ENCODE measurements at places on chromosomes 2 and 18. TPM values are rescaled to one million over a fixed set of nuclear protein-coding genes. Genes with fewer than 3 reads are reported as not detected.

POTEE gene
- total RNA-seq = 3.3 TPM

- peaks cover 6% of the 10 kb centered on the region for H3K27me3 ChIP-seq
- no peaks in the 10 kb centered on the region for H3K4me1 ChIP-seq
- no peaks in the 10 kb centered on the region for H3K36me3 ChIP-seq
- H3K27ac ChIP-seq = no peak overlapping the region
- no peak overlapping the region for H3K4me3 ChIP-seq
- no peak for DNase-seq
These were observed 138.7 kb upstream of the CTDP1 start for GRCh38 chr18:79540904-79541282.

DNA sequence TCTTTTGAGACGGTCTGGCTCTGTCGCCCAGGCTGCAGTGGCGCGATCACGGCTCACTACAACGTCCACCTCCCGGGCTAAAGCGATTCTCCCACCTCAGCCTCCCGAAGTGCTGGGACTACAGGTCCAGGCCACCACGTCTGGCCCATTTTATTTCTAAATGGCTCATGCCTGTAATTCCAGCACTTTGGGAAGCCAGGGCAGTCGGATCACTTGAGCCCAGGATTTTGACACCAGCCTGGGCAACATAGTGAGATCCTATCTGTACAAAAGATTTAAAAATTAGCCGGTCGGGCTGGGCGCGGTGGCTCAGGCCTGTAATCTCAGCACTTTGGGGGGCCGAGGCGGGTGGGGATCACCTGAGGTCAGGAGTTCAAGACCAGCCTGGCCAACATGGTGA is 26.4 kb upstream of the EFHD1 start:
- H3K4me3 ChIP-seq = no peak overlapping the region
- DNase-seq = no peak
- peaks cover 16% of the 10 kb centered on the region for H3K27me3 ChIP-seq
- H3K36me3 ChIP-seq = no peaks in the 10 kb centered on the region
- H3K27ac ChIP-seq = no peak overlapping the region

DNA sequence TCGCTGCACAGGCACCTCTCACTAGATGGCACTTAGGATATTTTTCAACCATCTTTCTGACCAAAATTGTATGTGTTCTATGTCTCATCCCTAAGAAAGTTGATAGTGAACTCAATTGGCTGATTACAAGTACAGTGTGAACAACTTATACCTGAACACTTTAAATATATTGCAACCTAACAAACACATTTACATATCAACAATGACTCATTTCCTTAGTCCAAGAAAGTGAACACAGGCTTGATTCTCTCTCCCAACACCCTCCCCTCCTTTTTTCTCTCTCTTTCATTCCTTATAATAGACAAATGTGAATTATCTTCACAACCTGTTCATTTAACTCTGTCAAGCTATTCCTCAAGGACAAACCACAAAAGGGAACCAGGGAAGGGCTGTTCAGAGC is 192.0 kb downstream of the SLC8A1 start:
- H3K27ac ChIP-seq = no peak overlapping the region
- H3K4me3 ChIP-seq = no peak overlapping the region
- no peaks in the 10 kb centered on the region for H3K27me3 ChIP-seq
- DNase-seq = no peak
- no peaks in the 10 kb centered on the region for H3K36me3 ChIP-seq

- H3K4me1 ChIP-seq = no peaks in the 10 kb centered on the region
- H3K36me3 ChIP-seq = peaks cover 2% of the 10 kb centered on the region
- H3K27ac ChIP-seq = no peak overlapping the region
- H3K4me3 ChIP-seq = no peak overlapping the region
These were observed 87.4 kb downstream of the MYO3B start for GRCh38 chr2:170265321-170265720.
